Glutamatergic neuron (in vitro differentiated cells): ENCODE measurements at places on chromosomes 6 and 20. TPM values are rescaled to one million over a fixed set of nuclear protein-coding genes. Genes with fewer than 3 reads are reported as not detected.
A peak's percentile ranks its signal among the peaks of the same experiment; 100 is the strongest.

DNA sequence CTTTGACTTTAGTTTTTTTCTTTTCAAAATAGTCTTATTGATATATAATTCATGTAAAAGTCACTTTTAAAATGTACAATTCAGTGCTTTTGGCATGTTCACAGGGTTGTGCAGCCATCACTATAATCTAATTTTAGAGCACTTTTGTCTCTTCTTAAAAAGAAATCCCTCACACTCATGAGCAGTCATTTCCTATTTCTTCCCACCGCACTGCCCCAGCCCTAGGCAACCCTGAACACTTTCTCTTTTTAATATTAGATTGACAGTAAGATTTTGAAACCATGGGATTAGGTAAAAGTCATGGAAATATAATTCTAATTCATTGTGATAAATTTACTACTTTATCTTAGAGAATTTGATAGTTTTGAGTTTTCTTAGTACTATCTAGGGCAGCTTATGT lies 309.4 kb downstream of the UTRN start:
- H3K36me3 ChIP-seq = no peaks in the 10 kb centered on the region
- DNase-seq = no peak

Gene HLA-DQA1
- total RNA-seq = not detected

GRCh38 chr20:20452254-20452676 lies 84.4 kb downstream of the INSM1 start:
- H3K27me3 ChIP-seq = peaks cover 3% of the 10 kb centered on the region
- H3K36me3 ChIP-seq = no peaks in the 10 kb centered on the region
- peaks cover 69% of the 10 kb centered on the region for H3K4me1 ChIP-seq
- peak overlapping the region; percentile 96 for H3K27ac ChIP-seq
- peak; percentile 91 for DNase-seq

- H3K27ac ChIP-seq = no peak overlapping the region
- peaks cover 8% of the 10 kb centered on the region for H3K36me3 ChIP-seq
- H3K4me1 ChIP-seq = no peaks in the 10 kb centered on the region
- no peak for DNase-seq
- peaks cover 2% of the 10 kb centered on the region for H3K27me3 ChIP-seq
These were observed 497.1 kb downstream of the CD83 start for GRCh38 chr6:14614631-14615030.

- no peaks in the 10 kb centered on the region for H3K27me3 ChIP-seq
- no peaks in the 10 kb centered on the region for H3K36me3 ChIP-seq
- no peak for DNase-seq
- no peak overlapping the region for H3K4me3 ChIP-seq
- no peaks in the 10 kb centered on the region for H3K4me1 ChIP-seq
- H3K27ac ChIP-seq = no peak overlapping the region
These were observed 366.8 kb upstream of the ID4 start for GRCh38 chr6:19470333-19470732.

DNA sequence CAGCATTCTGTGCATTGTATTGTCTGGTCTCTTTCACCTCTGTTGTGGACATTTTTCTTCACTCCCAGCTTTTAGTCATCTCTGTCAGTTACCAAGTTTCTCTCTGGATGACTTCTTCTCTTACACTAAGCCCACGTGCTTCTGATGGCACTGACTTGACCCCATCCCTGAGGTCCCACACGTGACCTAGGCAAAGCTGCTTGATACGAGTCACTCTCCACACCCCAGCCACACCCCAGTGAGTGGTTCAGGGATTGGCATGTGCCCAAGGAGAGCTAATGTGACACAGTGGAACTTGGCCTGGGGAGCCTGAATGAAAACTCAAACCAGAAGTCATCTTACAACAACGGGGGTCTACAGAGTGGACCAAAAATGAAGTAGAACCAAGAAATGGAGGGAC lies 32.2 kb downstream of the HTR1E start:
- no peaks in the 10 kb centered on the region for H3K36me3 ChIP-seq
- no peaks in the 10 kb centered on the region for H3K27me3 ChIP-seq
- H3K4me1 ChIP-seq = no peaks in the 10 kb centered on the region
- DNase-seq = no peak

Gene TMEM151B
- 51.3 TPM for total RNA-seq

DNA sequence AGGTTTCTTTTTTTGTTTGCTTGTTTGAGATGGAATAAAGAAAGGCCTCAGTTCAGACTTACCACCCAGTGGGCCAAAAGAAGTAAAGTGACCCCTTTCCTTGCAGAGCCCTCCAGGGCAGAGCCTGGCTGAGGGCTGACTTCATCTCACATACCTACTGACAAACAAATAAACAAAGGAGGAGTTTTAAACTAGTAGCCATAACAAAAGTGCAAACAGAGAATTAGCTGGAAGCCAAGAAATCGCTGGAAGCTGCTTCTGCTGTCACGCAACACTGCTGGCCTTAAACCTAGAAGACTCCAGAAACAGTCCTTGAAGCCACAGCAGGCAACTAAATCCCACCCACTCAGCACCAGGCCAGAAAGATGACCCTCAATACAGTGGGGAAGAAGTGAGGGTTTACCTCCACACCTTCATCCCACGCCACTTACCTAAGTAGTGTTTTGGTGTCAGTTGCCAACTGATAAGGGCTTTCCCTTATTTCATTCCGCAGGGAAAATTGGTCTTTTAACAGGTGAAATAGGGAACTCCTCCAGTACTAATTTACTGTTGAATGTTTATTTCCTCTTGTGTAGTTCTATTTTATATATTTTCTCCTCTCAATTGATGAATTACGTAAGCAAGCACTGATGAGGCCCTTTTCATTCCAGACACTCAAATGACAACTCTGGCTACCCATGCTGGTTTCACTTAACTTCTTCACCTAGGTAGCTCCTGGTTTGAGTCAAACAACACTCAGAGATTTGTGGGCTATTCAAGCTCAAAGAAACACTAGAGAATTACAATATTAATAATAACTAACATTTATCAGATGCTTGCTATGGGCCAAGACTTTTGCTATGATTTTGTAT lies 46.2 kb downstream of the EDN1 start:
- H3K36me3 ChIP-seq = no peaks in the 10 kb centered on the region
- H3K27ac ChIP-seq = no peak overlapping the region
- H3K4me3 ChIP-seq = no peak overlapping the region

- H3K27me3 ChIP-seq = no peaks in the 10 kb centered on the region
- no peak overlapping the region for H3K4me3 ChIP-seq
- peak overlapping the region; percentile 45 for H3K27ac ChIP-seq
These were observed 72.9 kb downstream of the ANKRD6 start for GRCh38 chr6:89505847-89506246.

GRCh38 chr6:144870782-144871181 lies 585.6 kb downstream of the UTRN start:
- H3K27me3 ChIP-seq = no peaks in the 10 kb centered on the region
- no peaks in the 10 kb centered on the region for H3K36me3 ChIP-seq
- H3K4me3 ChIP-seq = no peak overlapping the region
- H3K27ac ChIP-seq = no peak overlapping the region
- no peak for DNase-seq

- H3K36me3 ChIP-seq = peaks cover 26% of the 10 kb centered on the region
- H3K4me3 ChIP-seq = no peak overlapping the region
- no peak for DNase-seq
These were observed 31.3 kb downstream of the TRMT6 start for GRCh38 chr20:5918856-5919625.

Gene CFB
- not detected for total RNA-seq

DNA sequence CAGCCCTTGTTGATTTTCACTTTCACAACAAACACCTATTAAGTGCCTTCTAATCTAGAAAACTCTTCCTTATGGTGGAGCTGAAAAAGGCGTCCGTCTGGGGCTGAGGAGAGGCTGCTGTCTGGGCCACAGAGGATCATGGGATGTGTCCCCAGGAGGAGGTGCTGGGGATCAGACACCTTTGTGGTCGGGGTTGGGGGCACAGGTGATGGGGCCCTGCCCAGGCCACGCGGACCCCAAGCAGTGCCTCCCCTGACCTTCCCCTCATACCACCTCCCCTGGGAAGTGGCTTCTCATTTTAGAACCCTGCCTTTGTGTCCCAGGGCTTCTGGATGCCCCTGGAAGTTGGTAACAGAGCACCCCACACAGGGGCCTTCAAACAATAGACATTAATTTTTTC lies 41.1 kb downstream of the SUN5 start:
- peaks cover 7% of the 10 kb centered on the region for H3K36me3 ChIP-seq
- H3K4me3 ChIP-seq = no peak overlapping the region
- no peak for DNase-seq
- no peaks in the 10 kb centered on the region for H3K4me1 ChIP-seq
- no peak overlapping the region for H3K27ac ChIP-seq
- peaks cover 5% of the 10 kb centered on the region for H3K27me3 ChIP-seq

Gene PI3
- total RNA-seq = not detected

Gene ACSS1
- not detected for total RNA-seq

Gene GSTA5
- not detected for total RNA-seq

GRCh38 chr20:50121858-50122271 lies 8.9 kb upstream of the UBE2V1 start:
- no peak overlapping the region for H3K4me3 ChIP-seq
- DNase-seq = no peak
- no peak overlapping the region for H3K27ac ChIP-seq

DNA sequence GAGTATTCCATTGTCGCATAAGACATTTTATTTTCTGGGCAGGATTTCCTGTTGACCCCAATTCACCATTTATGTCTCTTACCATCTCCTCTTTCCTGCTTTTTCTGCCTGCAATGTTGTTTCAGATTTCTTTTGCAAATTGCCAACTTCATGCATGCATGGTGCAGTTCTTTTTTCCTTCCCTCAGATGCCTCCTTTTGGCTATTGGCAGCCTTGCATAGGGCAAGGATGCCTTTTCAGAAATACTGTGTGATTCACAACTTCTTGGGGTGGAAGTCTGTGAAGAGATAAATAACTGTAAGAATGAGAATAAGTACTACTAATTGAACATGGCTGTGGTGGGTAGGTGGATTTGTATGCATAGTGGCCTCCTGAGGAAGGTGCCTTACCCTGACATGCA lies 116.7 kb downstream of the SOX4 start:
- H3K36me3 ChIP-seq = no peaks in the 10 kb centered on the region
- no peak overlapping the region for H3K4me3 ChIP-seq
- peaks cover 1% of the 10 kb centered on the region for H3K27me3 ChIP-seq

- H3K27ac ChIP-seq = peak overlapping the region; percentile 93
- H3K4me3 ChIP-seq = peak overlapping the region; percentile 96
- no peaks in the 10 kb centered on the region for H3K36me3 ChIP-seq
- peaks cover 23% of the 10 kb centered on the region for H3K27me3 ChIP-seq
- H3K4me1 ChIP-seq = peaks cover 12% of the 10 kb centered on the region
- no peak for DNase-seq
These were observed 72.4 kb downstream of the HFE start for GRCh38 chr6:26159357-26160273.

Gene FOXQ1
- total RNA-seq = 1.9 TPM

DNA sequence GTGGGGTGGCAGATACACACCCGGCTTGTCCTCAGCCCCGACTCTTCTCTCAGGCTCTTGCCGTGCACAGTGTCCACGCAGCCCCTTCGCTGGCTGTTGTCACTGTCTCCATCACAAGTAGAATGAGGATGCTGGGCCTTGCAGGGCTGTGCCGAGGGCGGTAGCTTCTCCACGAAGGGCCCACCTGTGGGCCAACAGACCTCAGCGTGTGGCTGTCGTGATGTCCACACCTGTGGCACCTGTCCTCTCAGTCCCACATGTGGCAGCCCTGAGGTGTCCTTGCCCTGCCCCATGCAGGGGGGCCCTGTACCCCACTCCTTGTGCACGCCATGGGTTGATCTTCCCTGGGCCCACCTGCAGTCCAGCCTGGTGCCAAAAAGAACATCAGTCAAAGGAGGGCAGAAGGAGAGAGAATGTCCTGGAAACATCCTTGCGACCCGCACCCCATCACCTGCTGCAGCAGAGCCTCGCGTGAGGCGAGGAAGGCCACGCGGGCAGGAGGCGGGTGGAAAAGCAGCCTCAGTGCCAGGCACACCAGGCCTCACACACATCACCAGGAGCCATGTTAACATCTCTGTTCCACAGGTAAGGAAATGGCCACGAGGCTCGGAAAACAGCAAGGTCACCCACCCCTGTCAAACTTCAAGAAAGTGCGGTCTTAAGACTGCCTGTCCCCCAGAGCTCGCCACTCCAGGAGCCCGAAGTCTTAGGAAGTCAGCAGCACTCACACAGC lies 22.3 kb upstream of the AFDN start:
- no peak overlapping the region for H3K27ac ChIP-seq
- H3K4me3 ChIP-seq = no peak overlapping the region
- DNase-seq = no peak
- H3K4me1 ChIP-seq = peaks cover 23% of the 10 kb centered on the region

GRCh38 chr20:9831032-9831431 lies 7.8 kb downstream of the PAK5 start:
- no peak for DNase-seq
- no peaks in the 10 kb centered on the region for H3K4me1 ChIP-seq
- H3K4me3 ChIP-seq = no peak overlapping the region

DNA sequence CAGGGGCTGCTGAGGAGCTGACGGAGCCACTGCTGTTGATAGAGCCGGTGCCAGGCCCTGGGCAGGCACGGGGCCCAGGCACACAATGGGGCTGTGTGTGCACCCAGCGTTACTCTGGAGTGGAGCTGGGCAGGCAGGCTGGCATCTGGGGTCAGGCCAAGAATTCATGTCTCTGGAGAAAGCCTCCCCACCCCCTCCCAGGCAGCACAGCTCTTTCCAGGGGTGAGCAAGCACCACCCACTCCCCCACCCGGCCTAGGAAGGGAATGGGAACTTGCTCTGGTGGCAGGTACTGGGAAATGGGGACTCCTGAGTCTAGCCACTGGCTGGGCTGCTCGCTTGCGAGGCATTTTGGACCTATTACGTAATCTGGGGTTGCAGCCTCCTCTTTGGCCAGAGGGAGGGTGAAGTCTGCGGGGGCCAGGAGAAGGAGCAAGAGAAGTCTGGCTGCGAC lies 22.7 kb downstream of the TFEB start:
- H3K36me3 ChIP-seq = no peaks in the 10 kb centered on the region
- peaks cover 8% of the 10 kb centered on the region for H3K27me3 ChIP-seq
- no peak overlapping the region for H3K27ac ChIP-seq

Gene NEURL2
- 3.5 TPM for total RNA-seq

Gene PAK5
- total RNA-seq = 6.8 TPM

Gene RAD21L1
- total RNA-seq = not detected

Gene RTEL1
- total RNA-seq = 36.3 TPM

DNA sequence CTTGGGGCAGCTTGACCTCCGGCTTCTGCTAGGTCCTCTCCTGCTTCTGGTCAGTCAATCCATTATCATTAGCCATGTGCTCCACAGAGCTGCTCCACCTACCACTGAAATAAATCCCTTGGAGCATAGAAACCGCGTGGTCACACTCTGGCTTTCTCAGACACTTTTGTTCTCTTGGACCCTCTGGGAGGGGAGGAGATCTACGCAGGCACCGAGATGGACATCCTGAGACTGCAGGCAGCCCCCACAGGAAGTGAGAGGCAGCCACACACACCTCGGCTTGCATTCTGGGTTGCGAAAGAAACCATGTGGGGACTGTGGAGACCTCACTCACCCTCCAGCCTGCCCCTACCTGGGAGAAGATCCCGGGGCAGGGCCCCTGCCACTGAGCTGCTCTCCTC lies 79.5 kb downstream of the FYN start:
- no peaks in the 10 kb centered on the region for H3K36me3 ChIP-seq
- H3K27me3 ChIP-seq = peaks cover 2% of the 10 kb centered on the region
- DNase-seq = no peak
- peak overlapping the region; percentile 8 for H3K4me3 ChIP-seq
- H3K4me1 ChIP-seq = peaks cover 49% of the 10 kb centered on the region

Gene FNDC11
- total RNA-seq = 9.3 TPM
